ENCODE measurements at places on chromosomes 7 and 10.
A peak's percentile ranks its signal among the peaks of the same experiment; 100 is the strongest.

- no peak for DNase-seq
Observed at GRCh38 chr10:119703903-119704508, 21.8 kb upstream of the INPP5F start.

GRCh38 chr10:88070080-88070880 is 206.9 kb downstream of the PTEN start:
- no peak for DNase-seq

DNA sequence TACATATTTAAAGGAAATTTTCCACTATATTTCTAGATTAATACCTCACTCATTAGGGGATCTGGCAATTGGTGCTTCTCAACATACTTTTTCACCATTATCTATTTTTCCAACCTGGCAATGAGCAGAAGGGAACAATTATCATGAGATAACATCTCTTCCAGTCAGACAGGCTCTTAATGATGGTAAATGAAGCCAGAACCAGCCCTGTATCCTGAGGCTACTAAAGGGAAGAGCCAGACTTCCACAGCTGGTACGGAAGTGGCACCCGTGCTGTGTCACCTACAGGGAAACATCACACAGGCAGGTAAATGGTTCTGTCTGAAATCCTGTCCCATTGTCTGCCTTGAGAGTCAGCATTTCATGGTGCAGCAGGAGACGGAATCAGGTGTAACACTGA is 75.9 kb downstream of the ELMO1 start:
- no peak for DNase-seq

DNA sequence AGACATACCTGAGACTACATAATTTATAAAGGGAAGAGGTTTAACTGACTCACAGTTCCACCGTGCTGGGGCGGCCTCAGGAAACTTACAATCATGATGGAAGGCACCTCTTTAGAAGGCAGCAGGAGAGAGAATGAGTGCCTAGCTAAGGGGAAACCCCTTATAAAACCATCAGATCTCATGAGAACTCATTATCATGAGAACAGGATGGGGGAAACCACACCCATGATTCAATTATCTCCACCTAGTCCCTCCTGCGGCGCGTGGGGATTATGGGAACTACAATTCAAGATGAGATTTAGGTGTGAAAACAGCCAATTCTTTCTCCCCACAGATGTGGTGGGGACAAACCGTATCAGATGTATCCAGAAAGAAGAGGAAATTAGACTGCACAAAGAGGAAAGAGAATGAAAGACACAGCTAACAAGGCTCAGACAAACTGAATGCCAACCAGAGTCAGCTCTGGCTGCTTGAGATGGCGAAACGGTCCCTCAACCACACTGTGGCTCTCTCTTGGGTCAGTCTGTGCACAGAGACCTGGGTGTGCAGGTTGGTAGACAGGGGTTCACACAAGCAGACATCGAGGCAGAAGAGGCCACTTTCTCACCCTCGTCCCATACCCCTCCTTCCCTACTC is 375.6 kb downstream of the SFMBT2 start:
- peak; percentile 12 for DNase-seq

DNA sequence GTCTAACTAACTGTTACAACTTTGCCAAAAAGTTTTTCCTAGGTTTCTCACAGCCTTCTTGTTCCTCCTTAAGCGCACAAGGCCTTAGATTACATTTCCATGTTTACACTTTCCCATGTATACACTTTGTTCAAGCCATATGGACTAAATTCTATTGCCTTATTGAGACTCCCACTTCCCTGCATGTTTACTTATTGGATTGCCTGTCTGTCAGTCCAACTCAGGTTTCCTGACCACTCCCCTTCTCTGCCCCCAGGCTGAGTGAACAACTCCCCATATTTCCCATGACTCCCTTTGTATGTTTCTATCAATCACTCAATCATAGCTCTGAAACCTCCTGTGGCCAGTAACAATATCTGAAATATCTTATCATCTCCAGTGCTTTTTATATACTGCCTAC is 43.0 kb downstream of the SLC25A40 start:
- no peak for DNase-seq

GRCh38 chr7:42945821-42946626 is 13.8 kb downstream of the MRPL32 start:
- DNase-seq = no peak

DNA sequence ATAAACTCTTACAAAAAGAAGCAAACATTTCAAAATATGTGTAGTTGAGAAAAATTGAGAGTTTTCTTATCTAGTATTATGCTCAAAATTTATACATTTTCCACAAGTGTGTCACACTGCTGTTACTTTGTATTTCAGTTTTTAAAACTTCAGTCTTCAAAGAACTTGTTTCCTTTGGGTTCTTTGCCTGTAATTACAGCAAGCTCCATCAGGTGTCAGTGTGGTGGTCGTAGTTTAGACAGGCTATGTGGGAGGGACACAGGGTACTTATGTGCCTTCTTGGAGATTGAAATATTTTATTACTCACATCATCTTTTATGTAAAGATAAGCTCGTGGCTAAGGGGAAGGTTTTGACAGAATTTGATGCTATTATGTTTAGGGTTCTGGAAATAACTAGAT is 360.5 kb downstream of the FGFR2 start:
- DNase-seq = no peak

GRCh38 chr10:81995254-81995653 is 120.3 kb downstream of the NRG3 start:
- no peak for DNase-seq

- no peak for DNase-seq
Observed at GRCh38 chr7:131249483-131249882, 78.2 kb upstream of the MKLN1 start.

GRCh38 chr7:84678841-84679240 is 484.3 kb upstream of the SEMA3A start:
- DNase-seq = no peak

- DNase-seq = no peak
Observed at GRCh38 chr10:114261076-114261475, 22.0 kb downstream of the VWA2 start.

GRCh38 chr10:4719671-4720070 is 106.3 kb upstream of the AKR1E2 start:
- DNase-seq = no peak

- no peak for DNase-seq
Observed at GRCh38 chr7:27925573-27926201, 185.7 kb downstream of the TAX1BP1 start.

- peak; percentile 43 for DNase-seq
Observed at GRCh38 chr10:132248455-132249225, 59.1 kb downstream of the STK32C start.

DNA sequence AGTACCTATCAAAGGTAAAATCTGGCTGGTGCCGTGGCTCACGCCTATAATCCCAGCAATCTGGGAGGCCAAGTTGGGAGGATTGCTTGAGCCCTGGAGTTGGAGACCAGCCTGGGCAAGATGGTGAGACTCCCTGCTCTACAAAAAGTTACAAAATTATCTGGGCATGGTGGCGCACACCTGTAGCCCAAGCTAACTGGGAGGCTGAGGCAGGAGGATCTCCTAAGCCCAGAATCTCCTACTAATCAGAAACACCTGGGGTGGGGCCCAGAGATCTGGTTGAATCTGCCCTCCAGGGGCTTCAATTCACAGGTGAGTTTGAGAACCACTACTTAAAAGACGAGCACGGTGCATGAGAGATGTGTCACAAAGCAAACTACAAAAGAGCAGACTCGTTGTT is 2.4 kb downstream of the PLA2G12B start:
- DNase-seq = no peak

DNA sequence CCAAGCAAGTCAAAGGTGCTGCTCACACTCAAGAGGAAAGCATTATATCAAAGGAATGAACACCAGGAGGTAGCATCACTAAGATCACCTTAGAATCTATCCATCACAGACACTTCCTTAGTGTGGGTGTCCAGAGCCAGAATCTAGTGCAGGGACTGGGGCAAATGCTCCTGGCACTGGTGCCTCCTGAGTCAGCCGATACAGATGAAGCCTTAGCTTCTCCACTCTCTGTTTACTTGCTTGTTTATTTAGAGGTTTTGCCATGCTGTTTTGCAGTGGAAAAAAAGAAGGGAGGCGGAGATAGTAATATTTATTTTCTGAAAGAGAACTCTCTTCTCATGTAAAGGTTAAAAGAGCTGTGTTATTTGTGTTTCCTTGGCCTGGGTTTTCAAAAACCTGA is 303.1 kb downstream of the WDR11 start:
- DNase-seq = no peak

DNA sequence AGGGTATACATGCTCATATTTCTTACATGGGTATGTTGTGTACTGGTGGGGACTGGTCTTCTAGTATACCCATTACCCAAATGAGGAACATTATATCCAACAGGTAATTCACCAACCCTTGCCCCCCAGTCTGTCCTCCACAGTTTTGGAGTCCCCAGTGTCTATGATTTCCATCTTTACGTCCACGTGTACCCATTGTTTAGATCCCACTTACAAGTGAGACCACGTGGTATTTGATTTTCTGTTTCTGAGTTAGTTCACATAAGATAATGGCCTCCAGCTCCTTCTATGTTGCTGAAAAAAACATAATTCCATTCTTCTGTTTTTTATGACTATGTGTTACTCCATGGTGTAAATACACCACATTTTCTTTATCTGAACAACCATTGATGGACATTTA is 49.3 kb upstream of the CYP2C9 start:
- DNase-seq = no peak

DNA sequence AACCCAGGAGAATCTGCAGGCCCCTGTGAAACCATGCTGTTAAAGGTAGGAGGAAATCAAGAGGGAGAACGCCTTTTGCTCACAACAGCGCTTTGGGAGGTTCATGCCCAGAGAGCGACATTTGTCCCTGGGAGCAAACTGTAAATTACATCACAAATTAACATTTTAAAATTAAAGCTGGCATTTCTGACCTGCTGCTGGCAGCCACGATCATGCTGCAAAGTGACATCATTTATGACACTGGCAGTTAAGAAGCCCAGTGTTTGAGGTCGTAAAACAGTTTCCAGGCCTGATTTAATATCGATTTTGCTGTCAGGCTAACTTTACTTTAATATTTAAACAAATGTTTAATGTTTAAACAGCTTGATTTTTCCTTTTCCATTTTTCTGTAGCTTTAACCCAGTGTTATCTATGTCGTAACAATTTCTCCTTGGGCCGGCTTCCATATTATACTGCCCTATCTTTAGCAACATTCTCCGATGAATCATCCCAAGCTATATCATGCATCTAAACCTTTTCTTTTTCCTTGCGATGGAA is 86.5 kb upstream of the NPVF start:
- DNase-seq = no peak

DNA sequence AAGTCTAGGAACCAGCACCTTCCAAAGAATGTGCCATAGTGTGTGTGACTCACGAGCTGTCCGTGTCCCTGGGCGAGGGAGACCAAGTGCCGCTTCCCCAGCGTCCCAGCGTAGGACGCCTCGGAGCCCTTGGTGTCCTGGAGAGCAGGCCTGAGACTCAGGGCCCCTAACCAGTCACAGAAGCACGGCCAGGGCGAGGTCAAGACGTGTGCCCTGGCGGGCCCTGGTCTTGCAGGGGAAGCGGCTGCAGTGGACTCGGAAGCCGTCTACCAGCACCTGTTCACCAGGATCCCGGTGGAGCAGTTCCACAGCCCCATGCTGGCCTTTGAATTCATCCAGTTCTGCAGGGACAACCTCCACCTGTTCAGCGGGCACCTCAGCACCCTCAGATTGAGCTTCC is 10.6 kb downstream of the AP5Z1 start:
- DNase-seq = no peak

DNA sequence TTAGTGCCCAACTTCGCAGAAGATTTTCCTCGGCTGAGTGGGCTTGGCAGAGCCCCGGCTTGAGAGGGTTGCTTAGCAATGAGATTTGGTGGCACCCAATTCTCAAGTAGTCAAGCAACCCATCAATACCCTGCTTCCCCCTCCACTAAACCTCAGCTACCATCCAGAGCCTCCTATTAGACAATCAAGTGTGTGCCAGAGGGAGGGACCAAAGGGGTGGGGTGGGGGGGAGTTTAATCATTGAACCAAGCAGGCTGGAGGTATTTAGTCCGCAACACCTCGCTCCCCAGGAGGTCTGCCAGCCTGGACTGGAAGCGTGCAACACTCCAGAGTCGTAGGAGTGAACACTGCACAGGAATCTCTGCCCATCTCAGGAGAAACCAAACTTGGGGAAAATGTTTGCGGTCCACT is at the start of gene HKDC1:
TSS of gene HKDC1 (plus strand) at position 292 of the 411 bp plus-strand sequence. CDS start at position 396, 104 bp downstream.
- DNase-seq = no peak

DNA sequence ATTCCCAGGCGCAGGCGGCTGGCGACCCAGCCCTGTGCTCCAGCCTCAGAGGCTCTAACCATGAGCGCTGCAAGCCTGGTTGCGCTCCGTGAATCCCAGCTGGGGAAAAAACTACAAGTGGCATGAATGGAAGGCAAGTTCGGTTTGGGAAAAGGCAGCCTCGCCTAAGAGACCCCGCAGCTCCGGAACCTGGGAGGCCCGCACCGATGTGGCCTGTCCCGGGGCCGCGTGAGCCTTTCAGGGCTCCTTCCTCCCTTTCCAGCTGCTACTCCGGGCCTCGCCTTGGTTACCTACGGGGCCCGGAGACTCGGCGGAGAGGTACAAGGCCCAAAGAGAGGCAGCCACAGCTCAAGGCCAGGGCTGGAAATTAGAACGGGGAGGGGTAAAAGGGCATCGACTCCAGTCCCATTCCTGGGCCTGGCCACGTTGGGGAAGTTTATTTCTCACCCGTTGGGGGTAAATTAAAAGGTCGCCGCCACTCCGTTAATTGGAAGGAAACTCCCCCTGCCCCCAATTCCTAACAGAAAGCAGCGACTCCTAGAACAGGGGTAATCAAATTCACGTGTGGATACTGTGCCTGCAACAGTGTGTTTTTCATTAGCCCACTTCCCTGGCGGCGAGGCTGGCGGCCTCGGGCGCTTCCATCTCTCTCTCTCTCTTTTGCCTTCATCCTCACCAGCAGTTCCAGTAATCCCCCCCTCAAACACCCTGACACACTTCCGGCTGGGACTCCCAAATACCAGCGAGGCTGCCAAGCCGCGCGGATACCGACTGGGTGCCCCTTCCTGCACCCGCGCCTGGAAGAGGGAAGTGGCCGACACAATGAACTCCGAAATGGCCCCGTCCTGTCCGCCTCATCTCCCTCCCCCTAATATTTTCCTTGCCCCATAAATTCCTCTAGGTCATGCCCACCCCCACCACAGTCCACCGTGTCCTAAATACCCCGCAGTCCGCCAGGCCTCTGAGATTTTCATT is 1.5 kb upstream of the HOXA9 start:
- DNase-seq = no peak

DNA sequence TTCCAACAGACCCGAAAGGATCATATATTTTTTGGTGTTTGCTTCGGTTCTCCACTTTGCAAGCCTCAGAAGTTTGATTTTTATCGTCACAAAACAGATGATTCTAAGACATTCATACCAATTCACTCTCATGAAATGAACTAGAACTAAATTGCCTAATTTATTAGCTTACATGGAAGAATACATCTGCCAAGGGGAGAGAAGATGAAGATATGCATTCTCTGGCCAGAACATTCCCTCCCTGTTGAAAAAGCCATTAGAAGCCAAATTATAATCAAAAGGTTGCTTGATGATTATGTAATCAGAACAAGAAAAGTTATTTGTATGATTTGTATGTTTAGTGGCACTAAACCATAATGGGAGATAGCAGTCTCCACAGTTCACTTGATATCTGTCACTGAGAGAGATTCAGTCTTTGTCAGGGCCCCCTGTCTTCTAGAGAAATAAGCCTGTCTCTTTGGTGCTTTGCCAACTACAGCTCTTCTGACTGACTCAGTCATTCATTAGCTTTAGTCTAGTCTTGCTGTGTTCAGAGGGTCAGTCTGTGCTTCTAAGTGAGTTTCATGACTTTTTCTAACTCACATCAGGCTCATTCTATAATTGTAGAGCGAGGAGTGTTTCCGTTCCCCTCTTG is 95.3 kb upstream of the GNAI1 start:
- DNase-seq = no peak

Measured in stimulated activated CD4-positive, alpha-beta T cell treated with anti-CD3 and anti-CD28 coated beads, Interleukin-12 subunit alpha, Interleukin-12 subunit beta, amount 100 ng/mL, for 24 hours (primary cell).